IPS DF 6.9 (cell line): ENCODE measurements at places on chromosomes 5 and 9.
A peak's percentile ranks its signal among the peaks of the same experiment; 100 is the strongest.

DNA sequence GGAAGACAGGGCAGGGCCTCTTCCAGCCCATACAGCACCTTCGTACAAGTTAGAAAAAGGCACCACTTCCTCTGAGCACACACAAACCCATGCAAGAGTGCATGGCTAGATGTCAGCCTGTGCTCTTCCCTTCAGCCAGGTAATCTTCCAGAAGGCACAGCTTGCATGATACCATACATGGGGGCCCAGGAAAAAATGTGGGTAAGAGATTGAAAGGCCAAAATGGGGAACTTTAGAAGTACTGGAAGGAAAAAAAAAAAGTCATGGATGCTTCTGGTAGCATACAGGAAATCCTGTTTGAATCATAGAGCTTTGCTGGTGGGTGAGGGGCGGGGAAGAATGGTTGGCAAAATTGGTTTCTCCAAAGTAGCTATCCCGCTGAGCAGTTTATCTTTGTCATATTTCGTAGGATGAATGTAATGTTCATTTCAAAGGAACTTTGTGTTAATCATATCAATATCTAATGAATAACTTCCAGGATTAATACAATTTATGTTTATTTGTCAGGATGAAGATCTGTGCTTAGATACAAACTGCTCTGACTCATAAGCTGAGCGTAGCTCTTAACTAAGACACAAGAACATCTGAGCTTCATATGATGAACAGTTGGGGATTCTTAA is 78.2 kb upstream of the MAP3K1 start:
- DNase-seq = no peak

DNA sequence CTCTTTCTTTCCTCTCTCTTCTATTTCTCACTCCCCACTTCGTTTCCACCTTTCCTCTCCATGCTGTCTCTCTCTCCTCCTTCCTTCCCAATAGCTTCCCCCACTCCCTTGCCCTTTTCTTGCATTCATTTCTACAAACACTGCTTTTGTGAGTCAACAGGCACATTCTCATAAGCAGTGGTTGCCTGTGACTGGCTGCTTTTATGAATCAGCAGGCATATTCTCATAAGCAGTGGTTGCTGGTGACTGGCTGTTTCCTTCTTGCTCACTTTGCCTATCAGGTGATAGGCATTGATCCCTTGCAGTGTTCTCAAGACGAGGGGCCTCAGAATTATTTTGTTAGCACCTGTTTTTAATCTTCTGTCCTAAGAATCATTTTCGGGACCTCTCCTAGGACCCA is 116.1 kb upstream of the ACTBL2 start:
- no peak for DNase-seq

- no peak for DNase-seq
Observed at GRCh38 chr9:71333321-71333720, 211.9 kb upstream of the TRPM3 start.

- DNase-seq = no peak
Observed at GRCh38 chr9:74958587-74958986, 5.9 kb upstream of the C9orf40 start.

GRCh38 chr9:93132287-93132927 is 1.6 kb downstream of the NINJ1 start:
- no peak for DNase-seq

GRCh38 chr9:84573083-84573482 is 96.4 kb upstream of the NTRK2 start:
- DNase-seq = peak; percentile 9

DNA sequence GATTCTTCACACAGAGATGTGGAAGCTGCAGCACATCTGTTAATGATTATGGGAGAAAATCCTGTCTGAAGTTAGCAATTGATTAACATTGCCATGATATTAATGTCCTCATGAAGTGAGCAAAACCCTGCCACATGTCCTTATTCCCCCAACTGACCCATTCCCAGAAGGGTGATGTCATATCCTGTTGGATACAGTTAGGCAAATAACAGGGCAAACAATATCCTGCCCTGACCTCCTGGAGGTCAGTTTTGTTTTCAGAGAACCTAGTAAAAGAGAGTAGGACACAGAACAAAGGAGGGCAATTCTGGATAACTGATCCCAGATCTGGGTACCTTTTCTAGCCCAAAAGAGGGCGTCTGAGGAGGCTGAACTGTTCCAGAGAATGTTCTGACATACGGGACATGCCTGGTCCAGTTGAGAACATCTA is 11.0 kb downstream of the ABLIM3 start:
- DNase-seq = no peak

DNA sequence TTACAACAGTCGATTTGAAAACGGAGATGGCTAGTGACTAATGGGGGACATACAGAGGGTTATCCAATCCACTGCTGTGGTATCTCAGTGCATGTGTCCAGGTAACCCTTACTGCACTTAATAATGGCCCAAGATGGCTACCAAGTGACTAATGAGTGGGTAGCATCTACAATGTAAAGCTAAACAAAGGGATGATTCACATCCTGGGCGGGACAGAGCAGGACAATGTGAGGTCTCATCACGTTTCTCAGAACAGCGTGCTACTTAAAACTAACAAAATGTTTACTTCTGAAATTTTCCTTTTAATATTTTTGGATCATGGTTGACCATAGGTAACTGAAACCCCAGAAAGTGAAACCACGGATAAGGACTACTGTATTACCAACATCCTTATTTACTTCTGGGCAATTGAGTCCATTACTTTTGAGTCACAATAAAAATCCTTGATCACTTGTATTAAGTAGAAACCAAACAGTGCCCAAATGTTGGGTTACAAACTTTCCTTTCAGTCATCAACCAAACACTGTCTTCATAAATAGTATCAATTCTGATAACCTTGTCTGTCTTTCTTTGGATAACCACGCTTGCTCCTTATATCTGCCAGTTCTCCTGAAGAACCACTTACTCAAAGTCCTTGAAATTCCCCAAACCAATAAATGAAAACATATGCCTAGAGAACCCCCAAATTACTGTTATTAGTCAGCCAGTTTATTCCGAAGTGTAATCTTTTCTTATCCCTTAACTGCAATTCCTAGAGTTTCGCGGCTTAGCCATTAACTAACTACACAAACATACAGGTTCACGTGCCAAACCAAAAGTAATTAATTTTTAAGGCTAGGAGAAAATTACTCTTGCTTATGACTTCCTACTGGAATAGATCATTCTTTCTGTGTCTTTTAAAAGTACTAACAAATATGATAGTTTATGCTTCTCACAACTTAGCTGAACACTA is 59.7 kb downstream of the ELL2 start:
- DNase-seq = no peak

DNA sequence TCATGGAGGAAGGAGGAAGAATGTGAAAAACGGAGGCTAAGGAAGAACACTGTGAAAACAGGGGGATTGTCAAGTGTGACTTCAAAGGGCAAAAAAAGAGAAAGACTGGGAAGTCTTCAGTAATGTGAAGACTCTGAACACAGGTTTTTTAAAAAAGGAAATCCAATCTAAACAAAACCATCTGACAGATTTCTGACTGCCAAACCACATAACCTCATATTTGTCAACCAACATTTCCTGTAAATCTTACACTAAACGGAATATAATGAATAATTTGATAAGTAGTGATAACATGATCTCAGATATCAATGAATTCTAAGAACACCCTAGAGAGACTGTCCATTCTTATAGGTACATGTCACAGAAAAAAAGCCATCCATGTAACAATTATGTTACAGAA is 124.7 kb downstream of the FBN2 start:
- DNase-seq = no peak

GRCh38 chr5:173430394-173430793 is 102.2 kb upstream of the STC2 start:
- no peak for DNase-seq

DNA sequence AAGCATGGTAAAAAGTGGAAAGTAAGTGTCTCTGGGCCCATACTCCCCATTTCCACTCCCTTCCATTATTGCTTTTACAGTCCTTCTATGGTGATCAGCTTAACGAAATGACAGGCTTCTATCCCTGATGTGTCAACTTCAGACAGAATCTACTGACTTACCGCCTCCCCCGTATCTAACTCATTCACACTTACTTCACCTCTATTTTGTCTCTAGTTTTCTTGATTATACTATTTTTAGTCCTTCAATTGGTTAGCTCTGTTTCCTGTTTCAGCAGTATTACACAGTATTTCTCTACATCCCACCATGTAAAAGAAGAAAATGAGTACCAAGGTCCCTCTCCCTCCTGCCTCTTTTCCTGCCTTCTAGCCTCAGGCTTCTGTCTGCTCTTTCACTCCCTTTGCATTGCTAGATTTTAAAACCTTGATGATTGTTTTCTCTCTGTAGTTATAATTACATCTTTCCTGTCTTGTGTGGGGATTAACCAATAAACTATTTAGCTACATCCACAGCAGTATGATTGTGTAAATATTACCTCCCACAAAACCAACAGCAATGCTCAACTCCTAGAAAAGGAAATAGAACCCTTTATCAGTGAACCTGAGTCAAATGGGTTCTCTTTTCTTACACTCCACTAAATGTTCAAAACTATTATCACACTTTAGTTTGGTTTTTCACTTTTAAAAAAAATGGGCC is 53.4 kb downstream of the GNAQ start:
- no peak for DNase-seq

- DNase-seq = no peak
Observed at GRCh38 chr9:37986771-37987258, 82.2 kb downstream of the SHB start.

- DNase-seq = no peak
Observed at GRCh38 chr9:137348769-137349470, 46.8 kb upstream of the NRARP start.

DNA sequence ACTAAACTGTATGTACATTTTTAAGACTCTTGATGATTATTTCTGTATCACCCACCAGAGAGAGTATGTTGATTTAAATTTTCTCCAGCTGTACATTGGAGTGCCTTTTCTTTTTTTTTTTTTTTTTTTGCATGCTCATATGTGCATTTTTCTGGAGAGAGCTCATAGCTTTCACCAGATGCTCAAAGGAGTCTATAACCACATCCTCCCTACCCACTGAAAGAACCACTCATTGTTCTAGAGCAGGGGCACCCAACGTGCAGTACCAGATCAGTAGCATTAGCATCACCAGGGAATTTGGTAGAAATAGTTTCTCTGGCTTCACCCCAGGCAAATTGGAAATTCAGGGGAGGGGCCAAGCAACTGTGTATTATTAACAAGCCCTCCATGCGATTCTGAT is 53.9 kb upstream of the TMEM171 start:
- DNase-seq = no peak

DNA sequence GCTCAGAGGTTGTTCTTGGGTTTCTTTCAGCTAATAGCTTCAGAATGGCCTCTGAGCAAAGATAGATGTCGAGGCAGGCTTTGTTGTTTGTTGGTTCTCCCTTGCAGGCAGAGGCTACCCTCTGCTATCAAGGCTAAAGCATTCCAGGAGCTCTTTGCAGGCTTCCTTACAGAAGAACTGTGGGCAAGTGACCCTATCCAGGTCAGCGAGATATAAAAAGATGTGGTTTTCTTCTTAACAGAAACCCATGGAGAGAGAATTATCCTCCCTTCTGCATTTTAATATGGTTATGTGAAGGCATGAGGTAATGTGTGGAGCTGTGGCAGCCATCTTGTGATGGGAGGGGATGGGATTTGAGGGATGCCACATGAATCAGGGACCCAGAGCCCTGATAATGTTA is 67.0 kb downstream of the TLE4 start:
- no peak for DNase-seq
